Dorsolateral prefrontal cortex (tissue), 122 donors: ENCODE measurements at places on chromosomes 3 and 15.

DNA sequence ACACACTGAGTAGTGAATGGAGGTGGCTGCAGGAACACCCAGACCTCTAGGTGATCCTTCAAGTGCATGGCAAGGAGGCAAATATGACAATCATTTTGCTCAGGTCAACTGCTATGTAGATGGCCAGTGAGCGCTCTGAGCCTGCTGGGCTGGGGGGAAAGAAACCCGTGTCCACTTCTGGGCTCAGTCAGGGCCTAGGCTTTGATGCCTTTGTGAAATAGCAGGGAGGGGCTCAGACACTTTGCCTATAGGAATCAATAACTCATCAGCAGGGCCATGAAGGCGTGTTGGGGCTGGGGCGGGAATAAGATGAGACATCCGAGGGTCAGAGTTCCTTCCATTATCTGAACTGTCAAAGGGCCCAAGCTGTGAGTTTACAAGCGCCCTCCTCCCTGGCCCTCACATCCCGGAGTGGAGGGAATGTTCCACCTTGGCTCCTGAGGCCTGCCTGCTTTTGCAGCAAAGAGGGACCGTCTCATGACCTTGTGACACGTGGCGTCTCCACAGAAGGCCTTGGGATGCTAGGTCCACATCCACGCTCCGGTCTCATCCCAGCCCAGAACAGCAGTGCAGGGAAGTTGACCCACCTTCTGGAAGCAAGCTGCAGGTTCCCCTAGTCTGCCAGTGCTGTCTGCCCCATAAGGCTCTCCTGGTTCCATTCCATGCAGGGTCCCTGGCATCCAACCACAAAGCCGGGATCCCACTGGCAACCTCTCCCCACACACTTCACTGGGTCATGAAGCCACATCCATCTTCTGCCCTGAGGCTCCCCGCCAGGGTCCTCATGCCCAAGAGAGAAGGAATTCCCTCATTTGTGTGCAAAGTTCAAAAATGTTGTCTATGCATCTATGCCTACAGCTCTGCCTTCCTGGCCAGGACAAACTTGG, 78.4 kb downstream of the CHSY1 start:
- no peak for DNase-seq

GRCh38 chr15:87527416-87527815, 729.1 kb downstream of the NTRK3 start:
- no peak for DNase-seq

DNA sequence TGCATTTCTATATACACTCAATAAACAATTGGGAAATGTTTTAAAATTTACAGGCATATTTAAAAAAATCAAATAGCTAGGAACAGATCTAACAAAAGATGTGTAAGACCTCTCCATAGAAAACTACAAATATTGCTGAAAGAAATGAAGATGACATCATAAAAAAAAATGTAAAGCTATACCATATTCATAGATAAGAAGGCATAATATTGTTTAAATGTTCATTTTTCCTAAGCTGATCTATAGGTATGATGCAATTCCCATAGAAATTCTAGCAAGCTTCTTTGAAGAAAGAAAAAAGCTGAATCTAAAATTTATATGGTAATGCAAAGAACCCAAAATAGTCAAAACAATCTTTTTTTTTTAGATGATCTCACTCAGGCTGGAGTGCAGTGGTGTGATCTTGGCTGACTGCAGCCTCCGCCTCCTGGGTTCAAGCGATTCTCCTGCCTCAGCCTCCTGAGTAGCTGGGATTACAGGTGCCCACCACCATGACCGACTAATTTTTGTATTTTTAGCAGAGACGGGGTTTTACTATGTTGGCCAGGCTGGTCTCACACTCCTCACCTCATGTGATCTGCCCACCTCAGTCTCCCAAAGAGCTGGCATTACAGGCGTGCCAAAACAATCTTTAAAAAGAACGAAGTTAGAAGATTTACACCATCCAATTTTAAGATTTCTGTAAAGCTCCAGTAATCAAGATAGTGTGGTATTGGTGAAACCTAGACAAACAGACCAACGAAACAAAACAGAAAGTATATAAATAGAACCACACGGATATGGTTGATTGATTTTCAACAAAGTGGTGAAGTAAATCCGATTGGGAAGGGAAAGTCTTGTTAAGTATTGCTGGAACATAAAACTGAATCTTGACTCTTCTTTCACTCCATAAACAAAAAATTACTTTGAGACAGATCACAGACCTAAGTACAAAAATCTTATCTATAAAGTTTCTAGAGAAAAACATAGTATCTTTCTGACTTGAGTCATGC, 6.3 kb upstream of the BHLHE40 start:
- DNase-seq, result no peak

GRCh38 chr15:98398056-98398455, 250.3 kb upstream of the IGF1R start:
- DNase-seq, result no peak
